Iris pigment epithelial cell (primary cell): ENCODE measurements at places on chromosomes 7 and 10.

DNA sequence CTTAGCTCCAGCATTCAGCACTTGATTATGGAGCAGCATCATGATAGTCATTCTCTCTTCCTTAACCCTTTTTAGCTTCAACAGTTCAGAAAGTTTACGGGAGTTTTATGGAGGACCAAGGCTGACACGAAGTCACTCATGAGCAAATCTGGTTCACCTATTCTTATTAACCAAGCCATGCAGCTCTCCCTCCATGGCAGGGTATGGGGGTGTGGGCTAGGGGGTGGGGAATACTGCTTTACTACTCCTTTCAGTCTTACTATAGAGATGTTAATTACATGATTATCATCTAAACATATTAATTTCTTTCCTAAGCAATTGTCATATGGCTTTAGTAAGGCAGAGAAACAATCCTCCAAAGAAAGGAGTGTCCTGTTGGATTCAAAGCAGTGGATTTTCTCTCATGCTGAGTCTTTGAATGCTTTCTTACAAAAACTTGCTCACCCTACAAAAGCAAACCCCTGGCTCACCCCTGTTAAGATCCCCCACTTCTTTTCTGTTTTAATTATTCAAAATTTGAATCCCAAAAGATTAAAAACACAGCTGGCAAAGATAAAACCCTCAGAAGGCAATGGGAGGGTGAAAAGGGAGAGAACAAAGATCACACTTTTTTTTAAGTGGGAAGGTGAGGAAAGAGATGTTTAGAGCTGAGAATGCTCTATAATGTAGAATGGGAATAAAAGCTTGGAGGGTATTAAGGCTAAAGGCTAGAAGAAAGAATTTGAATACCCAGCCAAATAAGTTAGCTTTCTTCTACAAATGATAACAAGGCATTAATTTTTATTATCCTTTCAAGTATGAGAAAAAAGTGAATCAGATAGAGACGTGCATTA, 46.4 kb upstream of the SEMA3E start:
- DNase-seq, result no peak

GRCh38 chr10:90592638-90593302, 265.1 kb downstream of the HTR7 start:
- DNase-seq, result peak; percentile 79

- no peak for DNase-seq
Measured at GRCh38 chr10:2604891-2605290, 462.5 kb upstream of the PFKP start.

DNA sequence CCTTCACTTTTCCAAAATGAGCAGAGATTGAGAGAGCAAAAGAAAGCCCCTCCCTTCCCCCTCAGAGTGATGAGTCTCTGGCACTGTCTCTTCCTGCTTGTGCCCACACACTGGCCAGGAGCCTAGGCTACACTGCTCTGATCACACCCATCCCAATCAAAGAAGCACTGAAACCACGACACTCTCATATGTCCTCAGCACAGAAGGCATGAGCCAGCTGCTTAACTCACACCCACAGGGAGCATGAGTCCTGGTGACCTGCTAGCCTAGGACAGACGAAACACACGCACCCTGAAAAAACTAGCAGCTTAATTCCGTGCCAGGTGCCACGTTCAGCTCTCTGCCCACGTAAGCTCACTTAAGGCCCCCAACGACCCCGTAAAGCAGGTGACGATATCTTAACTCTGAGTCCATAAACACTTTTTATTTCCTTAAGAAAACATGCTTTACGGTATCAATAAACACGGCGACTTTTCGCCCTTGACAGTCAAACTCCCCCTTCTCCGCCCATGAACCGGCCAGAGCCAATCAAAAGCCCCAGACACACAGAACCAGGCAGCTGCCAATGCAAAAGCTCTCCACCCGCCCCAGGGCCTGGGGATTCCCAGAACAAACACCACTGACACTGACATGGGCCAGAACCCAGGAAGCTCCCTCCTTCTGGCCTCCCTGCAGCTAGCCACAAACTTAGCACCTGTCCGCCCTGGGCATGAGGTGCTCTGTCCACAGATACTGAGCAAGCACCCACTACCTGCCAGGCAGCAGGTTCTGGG, 69.0 kb downstream of the TNRC18 start:
- peak; percentile 63 for DNase-seq

DNA sequence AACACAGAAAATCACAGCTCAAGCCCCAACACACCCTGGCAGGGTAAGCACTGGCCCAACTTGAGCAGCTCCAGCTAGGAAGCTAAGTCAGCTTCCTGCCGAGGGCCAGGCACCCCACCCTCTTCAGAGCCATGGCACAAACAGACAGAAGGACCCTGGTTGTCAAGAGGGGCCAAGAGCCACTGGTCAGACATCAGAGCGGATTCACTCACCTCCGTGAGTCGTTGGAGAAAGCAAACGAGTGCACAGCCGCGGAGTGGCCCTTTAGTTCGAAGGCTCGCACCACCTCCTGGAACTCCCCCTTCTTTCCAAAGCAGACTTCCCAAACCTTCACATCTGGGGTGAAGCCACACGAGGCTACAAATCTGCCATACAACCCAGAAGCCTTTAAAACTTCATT, 7.4 kb downstream of the TBL2 start:
- DNase-seq, result no peak

DNA sequence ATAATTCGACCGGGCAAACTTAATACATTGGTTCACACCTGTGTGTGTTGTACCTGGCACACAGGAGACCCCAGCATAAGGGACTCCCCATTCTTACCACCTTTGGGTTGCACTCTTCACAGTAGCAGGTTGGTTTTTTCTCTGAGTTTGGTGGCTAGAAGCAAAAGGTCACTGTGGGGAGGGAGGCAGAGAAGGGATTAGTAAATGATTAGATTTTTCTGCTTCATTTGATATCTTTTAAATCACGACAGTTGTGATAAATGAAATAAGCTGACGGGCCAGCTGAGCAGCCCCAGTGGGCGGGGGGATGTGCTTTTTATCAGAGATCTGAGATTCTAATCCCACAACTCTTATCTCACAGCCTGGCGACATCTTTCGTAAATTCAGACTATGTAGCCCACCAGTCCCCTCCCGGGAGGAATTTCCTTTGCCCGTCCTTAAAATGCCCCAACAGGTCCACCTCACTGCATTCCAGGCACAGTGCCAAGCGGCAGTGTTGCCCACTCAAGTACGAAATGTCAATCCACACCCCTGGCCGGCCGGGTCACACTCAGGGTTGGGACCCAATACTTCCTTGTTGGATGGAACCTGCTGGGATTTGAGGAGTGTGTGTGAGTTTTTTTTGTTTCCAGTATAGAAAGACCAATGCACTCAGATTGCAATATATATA, 10.5 kb upstream of the KCP start:
- DNase-seq, result no peak

DNA sequence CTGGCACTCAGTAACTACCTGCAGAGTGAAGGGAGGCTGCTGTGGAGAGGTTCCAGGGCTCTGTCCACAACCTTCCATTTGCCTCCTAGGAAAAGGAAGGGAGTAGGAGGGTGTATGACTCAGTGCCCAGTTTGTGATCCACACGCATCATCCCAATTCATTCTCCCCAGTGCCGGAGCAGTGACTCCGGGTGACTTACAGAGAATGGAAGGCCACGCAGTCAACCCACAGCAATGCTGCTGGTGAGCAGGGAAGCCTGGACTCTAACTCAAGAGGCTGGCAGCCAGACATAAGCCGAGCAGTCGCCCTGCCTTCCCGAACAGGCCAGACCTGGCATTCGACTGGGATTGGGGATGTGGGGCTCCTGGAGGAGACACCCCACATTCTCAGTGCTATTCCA, 139.9 kb downstream of the SH3PXD2A start:
- DNase-seq, result peak; percentile 45

- peak; percentile 76 for DNase-seq
Measured at GRCh38 chr10:52755297-52756062, 17.1 kb downstream of the MBL2 start.

DNA sequence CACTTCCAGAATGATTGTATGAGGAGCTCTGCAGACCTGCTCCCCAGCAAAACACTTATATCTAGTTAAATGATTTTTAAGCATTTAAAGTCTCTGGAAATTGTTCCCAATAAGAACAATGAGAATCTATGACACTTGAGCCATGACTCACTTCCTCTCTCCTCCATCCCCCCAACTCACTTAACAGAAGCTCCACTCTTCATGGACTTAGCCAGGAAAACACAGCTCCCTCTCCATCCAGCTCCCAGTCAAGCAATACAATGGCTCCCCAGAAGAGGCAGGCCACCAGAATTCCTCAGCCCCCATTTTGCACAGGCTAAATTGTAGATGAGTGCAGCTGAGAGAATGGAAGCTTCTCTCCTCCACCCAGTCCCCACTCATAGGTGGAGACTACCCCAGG, 27.0 kb downstream of the AOC1 start:
- DNase-seq, result no peak

DNA sequence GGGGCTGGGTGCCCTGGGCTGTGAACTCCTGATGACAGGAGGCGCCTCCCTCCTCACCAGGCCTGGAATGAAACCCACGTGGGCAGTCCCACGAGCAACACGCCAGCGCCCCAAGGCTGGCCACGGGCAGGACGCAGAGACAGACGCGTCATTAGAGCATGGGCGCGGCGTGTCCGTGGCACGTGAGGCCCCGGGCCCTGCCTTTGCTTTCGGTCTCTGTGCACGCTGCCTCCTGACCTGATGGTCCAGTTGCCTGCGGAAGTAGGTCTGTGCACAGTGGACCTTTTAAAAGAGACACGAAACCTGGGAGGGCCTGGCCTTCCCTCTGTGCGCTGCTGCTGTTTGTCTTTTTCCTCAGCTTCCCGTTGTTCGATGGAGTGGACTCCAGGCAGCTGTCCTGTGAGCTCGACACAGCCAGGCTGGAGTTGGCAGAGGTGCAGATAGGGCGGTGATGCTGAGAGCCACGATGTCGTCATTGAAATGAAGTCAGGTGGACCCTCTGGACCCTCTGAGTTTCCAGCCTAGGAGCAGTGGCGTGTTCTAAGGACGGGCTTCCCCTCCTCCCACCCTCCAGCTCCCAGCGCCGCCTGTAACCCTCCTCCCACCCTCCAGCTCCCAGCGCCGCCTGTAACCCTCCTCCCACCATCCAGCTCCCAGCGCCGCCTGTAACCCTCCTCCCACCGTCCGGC, 40.1 kb upstream of the CFAP46 start:
- DNase-seq, result no peak

DNA sequence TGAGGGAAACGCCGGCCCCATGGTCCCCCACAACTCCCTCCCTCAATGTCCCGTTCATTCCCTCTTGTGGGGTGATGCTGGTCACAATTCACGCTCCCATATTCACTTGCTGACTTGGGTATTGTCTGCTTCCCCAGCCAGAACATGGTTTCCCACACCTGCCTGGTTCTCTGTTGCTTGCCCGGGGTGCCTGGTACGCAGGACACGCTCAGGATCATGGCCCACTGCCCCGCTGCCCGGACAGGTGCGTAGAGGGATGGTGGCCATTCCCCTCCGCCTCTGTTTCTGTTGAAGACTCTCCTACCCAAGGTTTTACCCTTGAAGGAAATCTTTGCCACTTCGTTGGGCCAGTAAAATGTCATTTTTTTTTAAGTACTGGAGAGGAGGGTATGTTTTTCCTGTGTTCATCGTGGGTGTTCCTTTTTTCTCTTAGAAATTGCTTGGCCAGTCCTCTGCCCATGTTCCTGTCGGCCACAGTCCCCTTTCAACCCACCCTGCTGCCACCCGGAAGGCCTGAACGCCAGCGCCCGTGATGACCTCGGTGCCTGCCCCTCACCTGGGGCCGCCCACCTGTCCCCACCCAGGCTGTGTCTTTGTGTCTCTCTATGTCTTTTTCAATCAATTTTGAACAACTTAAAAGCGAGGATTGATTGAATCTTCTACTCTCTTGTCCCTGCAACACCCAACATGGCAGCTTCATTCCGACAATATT, 38.2 kb downstream of the FOXL3 start:
- no peak for DNase-seq

DNA sequence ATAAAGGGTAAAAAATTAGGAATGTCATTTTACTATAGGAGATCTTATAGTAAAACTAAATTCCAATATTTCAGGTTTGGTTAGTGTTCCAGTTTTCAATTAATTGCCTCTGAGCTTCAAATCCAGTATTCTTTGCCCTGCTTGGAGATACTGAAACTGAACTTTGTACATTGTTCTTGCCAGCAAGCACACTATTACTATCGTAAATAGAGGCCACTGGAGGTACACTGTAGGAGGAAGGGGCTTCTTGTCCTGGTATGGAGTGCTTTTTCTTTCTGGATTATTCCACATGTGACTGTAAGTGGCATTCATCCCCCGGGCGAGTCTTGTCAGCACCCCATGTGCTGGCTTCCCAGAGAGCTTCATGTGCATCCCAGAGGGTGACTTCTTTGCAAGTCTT, 234.7 kb upstream of the PTPRZ1 start:
- no peak for DNase-seq

- no peak for DNase-seq
Measured at GRCh38 chr10:112954974-112955581, 5.0 kb downstream of the TCF7L2 start.

- DNase-seq, result peak; percentile 78
Measured at GRCh38 chr10:5043716-5044115, 40.1 kb upstream of the AKR1C2 start.

DNA sequence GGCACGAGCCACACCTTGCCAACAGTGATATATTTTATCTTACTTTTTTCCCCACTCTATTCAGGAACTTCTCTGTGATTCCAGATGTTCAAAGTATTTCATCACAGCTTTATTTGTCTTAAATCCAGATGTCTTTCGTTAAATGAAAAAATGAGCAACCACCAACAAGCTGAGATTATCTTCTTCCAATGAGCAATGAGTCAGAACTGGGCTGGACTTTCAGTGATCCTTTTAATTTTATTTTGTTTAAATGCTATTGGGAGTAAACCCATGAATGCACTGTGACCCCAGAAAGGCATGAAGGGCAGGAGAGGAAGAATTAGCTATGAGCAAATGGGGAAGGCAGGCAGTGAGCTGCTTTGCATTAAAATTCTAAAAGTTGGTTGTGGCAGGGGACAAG, 77.6 kb upstream of the IMMP2L start:
- peak; percentile 17 for DNase-seq

DNA sequence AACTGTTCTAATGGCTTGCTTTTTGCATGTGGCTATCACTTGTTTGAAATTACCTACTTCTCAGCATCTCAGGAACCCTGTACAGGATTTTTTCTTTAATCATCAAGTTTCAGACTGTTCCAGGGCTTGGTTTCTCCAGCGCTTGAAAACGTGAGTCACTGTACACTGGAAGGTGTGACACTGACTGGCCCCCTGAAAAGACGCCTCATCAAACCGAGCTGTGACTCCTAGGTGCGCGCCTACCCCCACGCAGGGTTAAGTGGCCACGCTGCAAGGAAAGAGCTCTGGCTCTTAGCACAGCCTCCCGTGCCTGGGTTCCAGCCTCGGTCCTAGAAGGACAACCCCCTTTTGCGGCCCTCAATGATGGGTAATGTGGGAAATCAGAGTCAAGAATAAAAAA, 81.0 kb downstream of the EBF3 start:
- no peak for DNase-seq

- no peak for DNase-seq
Measured at GRCh38 chr7:52273685-52274610, 761.5 kb upstream of the POM121L12 start.

DNA sequence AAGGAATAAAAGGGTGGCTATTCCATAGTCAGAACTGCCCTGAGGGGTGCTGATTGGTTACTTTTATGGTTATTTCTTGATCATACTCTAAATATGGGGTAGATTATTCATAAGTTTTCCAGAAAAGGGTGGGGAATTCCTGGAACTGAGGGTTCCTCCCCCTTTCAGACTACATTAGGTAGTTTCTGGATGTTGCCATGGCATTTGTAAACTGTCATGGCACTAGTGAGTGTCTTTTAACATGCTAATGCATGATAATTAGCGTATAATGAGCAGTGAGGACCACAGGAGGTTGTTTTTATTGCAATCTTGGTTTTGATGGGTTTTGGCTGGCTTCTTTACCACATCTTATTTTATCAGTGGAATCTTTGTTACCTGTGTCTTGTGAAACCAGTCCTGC, 26.5 kb upstream of the POT1 start:
- no peak for DNase-seq

GRCh38 chr10:48574322-48574796, 30.5 kb downstream of the ARHGAP22 start:
- DNase-seq, result no peak
